ENCODE measurements at places on chromosomes 7 and 10.

DNA sequence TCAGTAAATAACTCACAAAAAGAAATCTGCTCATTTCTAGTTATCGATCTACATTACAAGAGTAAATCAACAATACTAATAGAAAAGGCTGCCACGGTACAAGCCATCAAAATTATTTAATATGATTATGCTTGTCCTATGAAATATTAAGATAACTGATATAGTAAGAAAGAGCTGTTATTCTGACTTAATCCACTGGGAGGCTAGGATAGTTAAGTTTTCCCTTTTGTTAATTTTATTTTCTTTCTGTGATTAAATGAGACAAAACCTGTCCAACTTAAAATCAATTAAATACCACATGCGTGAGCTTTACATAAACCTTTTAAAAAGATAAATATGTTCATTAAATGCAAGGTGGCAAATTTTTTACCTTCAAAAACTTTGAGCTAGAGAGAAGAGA lies 114.8 kb downstream of the LMBR1 start:
- DNase-seq: no peak

GRCh38 chr10:121448766-121449421 lies 149.3 kb downstream of the FGFR2 start:
- no peak for DNase-seq

DNA sequence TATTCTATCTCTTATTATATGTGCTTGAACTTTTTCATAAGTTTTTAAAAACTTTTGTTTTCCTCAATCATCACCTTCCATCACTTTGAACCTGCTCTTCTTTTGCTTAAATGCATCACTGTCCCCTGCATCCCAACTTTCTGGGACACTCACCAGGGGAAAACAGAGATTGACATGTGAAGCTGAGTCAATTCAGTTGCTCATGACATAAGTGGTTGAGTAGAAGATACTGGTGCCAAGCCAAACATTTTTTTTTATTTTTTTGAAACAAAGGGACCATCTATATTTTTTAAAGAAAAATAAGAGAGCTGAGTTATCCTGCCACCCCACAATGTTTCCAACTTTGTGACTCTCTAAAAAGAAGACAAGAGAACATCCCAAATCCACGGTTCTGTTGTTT lies 61.8 kb upstream of the AHR start:
- DNase-seq: no peak

DNA sequence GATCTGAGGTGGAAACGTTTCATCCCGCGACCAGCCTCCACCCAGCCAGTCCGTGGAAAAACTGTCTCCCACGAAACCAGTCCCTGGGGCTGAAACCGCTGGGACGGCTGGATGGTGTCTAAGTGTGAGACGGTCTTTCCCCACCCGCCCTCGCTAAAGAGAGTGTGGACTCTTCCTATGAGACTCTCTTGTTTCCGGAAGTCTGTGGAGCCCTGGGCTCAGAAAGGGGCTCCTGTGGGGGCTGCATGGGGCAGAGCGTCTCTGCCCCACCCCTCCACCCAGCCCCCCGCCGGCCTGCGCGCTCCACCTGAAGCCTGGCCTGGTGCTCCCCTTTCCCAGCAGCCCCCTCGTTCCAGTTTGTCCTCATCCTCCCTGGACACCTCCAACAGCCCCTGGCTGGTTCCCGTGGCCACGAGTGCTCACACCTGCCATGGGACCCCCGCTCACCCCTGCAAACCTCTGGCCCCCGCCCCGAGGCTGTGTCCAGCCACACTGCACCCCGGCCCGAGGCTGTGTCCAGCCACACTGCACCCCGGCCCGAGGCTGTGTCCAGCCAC lies 28.7 kb downstream of the CFAP46 start:
- no peak for DNase-seq

- no peak for DNase-seq
These were observed 710.1 kb downstream of the PARD3 start for GRCh38 chr10:34104829-34105572.

DNA sequence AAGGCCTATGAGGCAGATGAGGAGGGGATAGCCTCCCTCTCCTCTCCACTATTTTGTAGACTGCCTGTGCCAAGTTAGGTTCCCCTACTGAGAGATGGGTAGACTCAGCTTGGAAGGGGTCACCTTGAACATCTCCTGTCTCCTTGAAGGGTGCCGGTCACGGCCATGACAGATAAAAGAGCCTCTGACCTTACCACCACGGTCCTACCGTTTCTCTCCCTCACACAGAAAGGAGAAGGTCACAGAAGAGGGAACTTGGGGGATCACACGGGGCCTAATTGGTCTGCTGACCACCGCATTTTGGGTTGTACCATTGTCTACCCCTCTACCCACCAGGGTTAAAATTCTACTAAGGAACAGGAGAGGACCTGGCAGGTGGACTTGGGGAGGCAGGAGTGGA lies 17.0 kb downstream of the PRSS2 start:
- DNase-seq: no peak

DNA sequence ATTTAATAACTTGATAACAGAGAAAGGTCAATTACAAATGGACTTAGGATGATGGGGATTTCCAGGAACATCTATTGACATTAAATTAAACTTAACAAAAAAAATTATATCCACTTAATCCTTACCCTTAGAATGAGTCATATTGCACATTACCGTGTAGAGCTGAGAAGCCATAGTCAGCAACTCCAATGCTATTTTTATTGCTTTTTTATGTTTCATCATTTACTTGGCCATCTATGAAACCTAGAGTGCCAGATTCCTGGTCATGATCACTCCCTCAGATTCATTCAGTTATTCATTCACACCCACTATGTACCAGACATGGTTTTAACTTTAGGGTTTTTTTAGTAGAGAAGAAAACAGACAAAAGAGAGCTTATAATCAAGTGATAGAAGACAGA lies 1180.4 kb downstream of the CNTNAP2 start:
- DNase-seq: no peak

DNA sequence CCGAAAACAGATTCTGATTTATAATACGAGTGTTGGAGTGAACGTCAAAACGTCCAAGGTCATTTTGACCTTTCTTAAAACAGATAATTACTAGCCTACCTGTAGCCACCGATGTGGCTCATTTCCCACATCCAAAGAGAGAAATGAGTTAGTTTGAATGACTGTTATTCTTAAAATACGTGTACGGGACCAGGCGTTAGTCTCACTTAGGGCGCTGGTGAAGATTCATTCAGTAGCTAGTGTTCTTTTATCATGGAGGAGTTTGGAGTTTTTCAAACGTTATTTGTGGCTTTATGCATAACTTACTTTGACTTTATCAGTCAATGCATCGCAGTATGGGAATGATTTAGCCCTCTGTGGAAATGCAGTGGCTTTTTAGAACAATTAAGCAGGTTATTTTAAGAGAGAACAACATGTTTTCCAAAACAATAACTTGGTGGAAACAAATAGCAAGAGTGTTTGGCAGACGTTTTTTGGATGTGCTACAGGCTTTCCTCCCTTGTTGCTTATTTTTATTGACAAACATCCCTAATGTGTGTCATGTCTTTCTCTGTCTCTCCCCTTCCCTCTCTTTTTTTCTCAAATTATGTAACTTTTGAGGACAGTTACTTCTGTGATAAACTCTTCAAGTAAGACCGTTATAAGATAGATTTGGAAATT lies 1.6 kb downstream of the BICC1 start:
- DNase-seq: no peak

GRCh38 chr7:100017875-100018274 lies 2.5 kb downstream of the ZKSCAN1 start:
- DNase-seq: no peak

DNA sequence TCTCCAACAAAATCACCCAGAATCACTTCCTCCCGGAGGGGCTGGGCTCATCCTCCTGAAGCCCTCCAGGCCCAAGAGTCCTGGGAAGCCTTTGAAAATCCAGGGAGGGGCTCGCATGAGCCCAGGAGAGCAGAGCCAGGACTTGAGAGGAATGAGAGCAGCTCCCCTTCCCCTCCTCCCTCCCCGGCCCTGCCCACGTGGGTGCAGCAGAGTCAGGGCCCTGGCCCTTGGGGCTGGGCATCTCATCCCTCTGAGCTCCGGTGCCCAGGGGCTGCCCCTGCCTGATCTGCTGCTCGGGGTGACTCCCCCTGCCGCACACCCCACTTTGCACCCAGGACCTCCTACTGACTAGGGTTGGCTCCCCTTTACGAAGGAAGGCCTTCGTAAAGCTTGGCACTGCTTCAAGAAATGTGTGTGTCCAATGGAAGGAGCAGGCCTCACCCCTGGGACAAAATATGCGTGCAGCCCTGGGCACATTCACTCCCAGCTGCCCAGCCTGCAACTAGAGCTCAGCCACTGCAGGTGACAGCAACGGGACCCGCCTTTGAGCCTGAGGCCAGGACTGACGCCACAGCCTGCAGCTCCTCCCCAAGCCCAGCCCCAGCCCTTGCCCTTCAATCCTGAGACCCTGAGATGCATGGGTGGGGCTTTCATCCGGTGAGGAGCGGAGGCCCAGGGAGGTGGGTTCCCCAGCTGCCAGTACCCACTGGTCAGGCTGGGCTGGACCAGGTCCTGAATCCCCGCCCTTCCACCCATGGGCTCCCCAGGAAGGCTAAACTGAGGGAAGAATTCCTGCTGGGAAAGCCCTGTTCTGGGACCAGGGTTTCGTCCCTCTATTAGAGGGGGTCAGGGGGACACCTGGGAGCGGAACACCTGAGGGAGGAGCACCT lies 21.8 kb downstream of the PWWP2B start:
- no peak for DNase-seq

- no peak for DNase-seq
These were observed 30.7 kb downstream of the MAP3K8 start for GRCh38 chr10:30464675-30465074.

GRCh38 chr10:119189811-119190282 lies 11.2 kb upstream of the PRDX3 start:
- DNase-seq: peak; percentile 35

DNA sequence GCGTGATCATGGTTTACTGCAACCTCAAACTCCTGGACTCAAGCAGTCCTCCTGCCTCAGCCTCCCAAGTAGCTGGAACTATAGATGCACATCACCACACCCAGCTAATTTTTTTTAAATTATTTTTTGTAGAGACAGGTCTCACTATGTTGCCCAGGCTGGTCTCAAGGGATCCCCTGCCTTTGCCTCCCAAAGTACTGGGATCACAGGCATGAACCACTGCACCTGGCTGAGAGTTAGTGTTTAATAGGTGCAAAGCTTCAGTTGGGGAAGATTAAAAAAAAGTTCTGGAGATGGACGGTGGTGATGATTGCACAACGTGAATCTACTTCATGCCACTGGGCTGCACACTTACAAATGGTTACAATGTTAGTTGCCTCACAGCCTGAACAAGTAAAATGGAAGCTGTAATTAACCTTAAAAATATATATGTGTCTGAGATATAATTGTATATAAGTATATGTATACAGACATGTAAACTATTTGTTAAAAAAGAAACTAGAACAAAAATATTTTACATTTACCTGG lies 106.4 kb upstream of the ZNF438 start:
- no peak for DNase-seq

- no peak for DNase-seq
These were observed 50.7 kb downstream of the BPGM start for GRCh38 chr7:134697205-134697886.

DNA sequence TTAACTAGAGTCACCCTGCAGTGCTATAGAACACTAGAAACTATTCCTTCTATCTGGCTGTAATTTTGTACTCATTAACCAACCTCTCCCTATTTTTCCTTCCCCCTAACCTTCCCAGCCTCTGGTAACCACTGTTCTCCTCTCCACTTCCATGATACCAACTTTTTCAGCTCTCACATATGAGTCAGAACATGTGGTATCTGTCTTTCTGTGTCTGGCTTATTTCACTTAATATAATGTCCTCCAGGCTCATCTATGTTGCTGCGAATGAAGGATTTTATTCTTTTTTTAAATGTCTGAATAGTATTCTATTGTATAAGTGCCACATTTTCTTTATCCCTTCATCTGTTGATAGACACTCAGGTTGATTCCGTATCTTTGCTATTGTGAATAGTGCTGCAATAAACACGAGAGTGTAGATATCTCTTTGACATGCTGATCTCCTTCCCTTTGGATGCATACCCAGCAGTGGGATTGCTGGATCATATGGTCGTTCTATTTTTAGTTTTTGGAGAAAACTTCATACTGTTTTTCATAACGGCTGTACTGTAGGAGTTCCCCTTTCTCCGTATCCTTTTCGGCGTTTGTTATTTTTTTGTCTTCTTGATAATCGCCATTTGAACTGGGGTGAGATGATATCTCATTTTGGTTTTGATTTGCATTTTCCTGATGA lies 101.4 kb downstream of the FAM107B start:
- DNase-seq: no peak

DNA sequence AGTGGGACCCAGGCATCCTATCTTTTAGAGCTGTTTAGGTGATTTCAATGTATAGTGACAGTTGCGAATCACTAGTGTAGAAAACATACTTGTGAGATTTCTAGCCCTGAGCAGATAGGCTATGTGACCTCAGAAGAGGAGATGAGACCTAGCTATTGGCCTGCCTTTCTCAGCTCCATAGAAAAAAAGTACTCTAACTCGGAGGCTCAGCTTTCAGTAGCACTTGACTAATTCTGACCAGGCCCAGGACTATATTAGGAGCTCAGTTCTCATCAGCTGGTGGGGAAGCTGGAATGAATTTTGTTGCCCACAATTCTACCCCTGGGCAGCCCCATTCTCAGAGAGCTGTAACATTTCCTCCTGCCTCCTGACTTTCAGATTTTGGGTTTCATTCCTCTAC lies 179.9 kb upstream of the NAMPT start:
- no peak for DNase-seq

- no peak for DNase-seq
These were observed 7.5 kb downstream of the SNX13 start for GRCh38 chr7:17932770-17933169.

DNA sequence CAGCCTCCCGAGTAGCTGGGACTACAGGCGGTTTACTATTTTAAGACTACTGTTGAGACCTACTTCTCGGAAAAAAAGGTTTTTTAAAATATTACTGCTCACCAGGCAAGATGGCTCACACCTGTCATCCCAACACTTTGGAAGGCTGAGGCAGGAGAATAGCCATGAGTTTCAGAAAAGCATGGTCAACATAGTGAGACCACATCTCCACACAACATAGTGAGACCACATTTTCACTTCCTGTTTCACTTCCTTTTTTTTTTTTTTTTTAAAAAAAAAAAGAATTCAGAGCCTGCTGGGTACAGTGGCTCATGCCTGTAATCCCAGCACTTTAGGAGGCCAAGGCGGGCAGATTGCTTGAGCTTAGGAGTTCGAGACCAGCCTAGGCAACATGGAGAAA lies 46.5 kb downstream of the SVOPL start:
- no peak for DNase-seq

GRCh38 chr7:131021460-131021859 lies 287.5 kb upstream of the KLF14 start:
- DNase-seq: no peak

- no peak for DNase-seq
These were observed 2.6 kb upstream of the CH25H start for GRCh38 chr10:89209718-89210117.

GRCh38 chr10:73850211-73850610 lies 24.1 kb downstream of the CAMK2G start:
- no peak for DNase-seq

GRCh38 chr7:127815631-127816145 lies 163.7 kb downstream of the SND1 start:
- no peak for DNase-seq

GRCh38 chr10:14397066-14397465 lies 66.3 kb upstream of the FRMD4A start:
- no peak for DNase-seq
